Activated T-helper 1 cell treated with Interleukin-2 at 50 U/mL for 16 hours (primary cell): ENCODE measurements at places on chromosomes 7 and 10.
A peak's percentile ranks its signal among the peaks of the same experiment; 100 is the strongest.

DNA sequence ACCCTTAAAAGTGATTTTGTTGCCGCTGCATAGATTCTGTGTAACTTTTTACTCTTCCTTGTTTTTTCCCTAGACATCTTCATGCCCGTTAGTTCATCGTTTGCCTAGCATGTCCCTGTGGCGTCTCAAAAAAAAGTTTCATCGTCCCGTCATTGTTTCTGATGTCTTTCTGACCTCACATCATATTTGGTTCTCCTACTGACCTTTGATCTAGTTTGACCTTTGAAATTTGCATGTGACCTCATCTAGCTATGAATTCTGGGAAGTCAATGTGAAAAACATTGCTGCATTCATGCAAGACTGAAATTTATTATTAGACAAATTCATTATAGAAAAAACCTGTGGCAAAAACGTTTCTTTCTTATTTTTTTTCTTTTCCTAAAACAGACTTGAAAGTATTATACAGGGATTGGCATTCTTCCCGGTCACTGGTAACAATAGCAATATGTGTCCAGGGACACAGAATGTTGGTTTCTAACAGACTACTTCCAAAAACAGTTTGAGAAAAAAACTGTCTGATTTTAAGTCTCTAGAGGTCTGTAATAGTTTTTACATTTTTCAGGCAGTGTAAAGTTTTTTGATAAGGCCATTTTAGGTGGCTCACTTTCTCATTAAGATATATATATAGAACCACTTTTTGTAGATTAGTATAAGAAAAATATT is 280.9 kb downstream of the USP6NL start:
- DNase-seq: no peak

- no peak for DNase-seq
These were observed 35.6 kb downstream of the ACADSB start for GRCh38 chr10:123044391-123044790.

GRCh38 chr7:107147464-107148393 is 21.1 kb upstream of the HBP1 start:
- peak; percentile 13 for DNase-seq

DNA sequence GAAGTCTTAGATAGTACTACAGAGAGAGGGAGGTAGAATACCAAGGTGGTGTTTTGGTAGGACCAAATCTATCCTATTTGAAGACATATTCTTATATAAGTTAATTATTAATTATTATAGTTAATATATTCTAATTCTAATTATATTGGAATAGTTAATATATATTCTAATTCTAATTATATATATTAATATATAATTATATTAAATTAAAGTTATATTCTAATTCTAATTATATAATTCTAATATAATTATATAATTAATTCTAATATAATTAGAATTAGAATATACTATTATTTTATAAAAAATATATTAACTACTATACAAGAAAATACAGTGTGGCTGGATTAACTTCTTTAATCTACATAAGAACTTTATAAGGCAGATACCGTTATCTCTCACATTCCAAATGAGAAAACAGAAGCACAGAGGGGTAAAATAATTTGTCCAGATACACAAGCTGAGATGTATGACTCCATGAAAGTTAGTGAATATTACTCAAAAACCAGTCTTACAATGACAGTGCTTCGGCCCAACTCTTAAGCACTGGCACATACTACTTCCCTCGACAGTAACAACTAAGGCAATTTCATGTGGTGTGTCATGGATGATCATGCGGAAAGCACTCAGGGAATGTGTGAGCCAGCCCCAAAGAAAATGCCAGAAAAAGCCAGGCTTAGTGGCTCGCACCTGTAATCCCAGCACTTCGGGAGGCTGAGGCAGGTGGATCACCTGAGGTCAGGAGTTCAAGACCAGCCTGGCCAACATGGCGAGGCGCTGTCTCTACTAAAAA is 42.6 kb downstream of the TYW1B start:
- no peak for DNase-seq

DNA sequence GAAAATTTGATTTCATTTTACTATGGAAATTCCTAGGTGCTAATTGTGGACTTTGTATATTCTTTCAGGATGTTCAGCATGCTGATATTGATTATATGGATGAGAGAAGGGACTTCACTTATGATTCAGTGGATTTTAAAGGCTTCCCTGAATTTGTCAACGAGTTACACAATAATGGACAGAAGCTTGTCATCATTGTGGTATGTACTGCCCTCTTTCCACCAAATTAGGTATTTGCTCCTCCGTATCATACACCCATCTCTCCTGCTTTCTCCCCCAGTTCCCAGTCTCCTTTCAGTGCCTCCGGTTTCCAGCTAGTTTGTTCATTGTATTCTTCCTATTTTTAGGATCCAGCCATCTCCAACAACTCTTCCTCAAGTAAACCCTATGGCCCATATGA is 34.6 kb downstream of the MGAM start:
- no peak for DNase-seq
